Sciatic nerve (tissue), 2 donors: ENCODE measurements at places on chromosomes 7 and 10. TPM values are rescaled to one million over a fixed set of nuclear protein-coding genes. Genes with fewer than 3 reads are reported as not detected.

Gene TET1
- total RNA-seq: 10.4 TPM

DNA sequence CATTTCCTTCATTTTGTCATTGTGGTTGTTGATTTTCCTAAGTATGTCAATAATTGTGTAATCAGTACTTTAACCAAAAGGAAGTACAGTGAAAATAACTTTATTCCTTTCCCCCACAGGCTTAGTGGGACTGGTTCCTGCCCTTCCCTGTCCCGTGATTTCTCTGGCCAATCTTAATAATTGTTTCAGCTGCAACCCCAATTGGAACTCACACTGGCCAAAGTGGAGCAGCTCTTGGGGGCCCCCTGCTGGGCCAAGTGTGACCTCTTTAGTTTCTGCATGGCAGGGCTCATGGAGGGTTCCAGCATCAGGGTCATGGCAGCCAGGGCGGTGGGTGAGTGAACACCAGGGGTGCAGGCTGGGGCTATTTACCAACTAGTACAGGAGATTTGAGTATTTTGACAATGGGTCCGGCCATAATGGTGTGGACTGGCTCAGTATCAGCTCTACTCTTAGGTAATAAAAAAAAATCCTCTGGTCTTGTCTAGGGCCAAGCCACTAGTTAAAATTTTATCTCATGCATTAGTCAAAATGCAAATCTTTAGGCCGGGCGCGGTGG, 31.7 kb downstream of the CYCS start:
- peak; percentile 81 for DNase-seq

DNA sequence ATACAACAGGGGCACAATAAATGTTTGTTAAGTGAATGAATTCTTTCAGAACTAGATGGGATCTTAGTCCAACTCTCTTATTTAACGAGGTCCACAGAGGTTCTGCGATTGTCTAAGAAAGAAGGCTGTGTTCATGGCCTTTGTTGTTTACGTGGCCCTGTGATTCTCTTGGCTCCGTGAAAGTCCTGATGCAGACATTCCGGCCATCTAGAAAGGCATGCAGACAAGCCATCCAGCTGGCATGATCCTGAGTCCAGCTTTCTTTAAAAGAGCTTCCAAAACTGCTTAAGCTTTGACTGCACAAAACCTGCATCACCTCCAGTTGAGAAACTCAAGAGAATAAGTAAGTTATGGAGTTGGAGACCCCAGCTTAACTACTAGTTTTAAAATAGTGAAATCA, 26.0 kb downstream of the EGFR start:
- no peak for DNase-seq

DNA sequence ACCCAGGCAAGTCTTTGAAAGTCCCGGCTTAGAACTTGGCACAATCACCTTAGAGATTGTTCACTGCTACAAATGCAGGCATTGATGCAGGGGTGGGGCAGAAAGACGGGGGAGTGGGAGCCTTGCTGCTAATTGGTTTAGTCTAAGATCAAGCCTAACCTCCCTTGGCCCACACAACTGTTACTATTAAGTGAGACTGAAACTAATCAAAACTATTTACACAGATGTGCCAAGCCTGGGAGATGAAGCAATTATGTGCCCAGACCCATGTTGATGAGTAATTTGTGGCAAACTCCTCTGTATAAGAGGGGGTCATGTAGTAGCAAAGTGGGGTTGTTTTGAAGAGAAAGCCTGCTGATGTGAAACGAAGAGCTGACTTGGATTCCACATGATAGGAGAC, 178.2 kb upstream of the ITGB1 start:
- no peak for DNase-seq

Gene CRHR2
- total RNA-seq: 1.1 TPM

Gene CYP2C18
- total RNA-seq: not detected

Gene LBX1
- total RNA-seq: not detected

Gene CARD11
- 3.9 TPM for total RNA-seq

Gene MEIG1
- total RNA-seq: not detected

Gene GIMAP2
- total RNA-seq: 11.7 TPM

DNA sequence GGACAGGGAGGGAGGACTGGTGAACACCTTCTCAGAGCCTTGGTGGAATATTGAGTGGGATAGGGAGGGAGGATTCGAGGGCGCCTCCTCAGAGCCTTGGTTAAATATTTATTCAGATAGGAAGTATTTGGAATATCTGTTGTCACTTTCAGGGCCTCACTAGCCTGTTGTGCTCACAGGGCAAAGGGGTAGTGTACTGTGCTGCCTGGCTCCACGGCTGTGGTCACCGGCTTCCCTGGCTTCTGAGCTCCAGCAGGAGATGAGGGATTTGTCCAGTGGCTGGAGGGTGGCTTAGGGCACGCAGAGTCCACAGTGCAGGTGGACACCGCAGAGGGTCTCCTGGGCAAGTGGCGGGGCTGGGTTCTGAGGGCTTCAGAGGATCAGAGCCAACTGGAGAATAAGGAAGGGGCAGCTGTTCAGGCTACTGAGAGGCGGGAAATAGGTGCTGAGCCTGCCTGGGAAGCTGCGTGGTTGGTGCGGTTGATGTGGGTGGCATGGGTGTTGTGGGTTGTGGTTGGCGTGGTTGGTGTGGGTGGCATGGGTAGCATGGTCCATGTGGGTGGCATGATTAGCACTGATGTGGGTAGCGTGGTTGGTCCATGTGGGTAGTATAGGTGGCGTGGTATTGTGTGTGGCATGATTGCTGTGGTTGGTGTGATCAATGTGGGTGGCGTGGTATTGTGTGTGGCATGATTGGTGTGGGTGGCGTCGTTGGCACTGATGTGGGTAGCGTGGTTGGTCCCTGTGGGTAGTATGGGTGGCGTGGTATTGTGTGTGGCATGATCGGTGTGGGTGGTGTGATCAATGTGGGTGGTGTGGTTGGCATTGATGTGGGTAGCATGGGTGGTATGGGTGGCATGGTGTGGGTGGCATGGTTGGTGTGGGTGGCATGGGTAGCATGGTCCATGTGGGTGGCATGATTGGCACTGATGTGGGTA, 16.7 kb downstream of the INPP5A start:
- peak; percentile 37 for DNase-seq

- DNase-seq: no peak
Measured at GRCh38 chr7:149459540-149460452, 1.1 kb downstream of the ZNF777 start.

Gene OIT3
- total RNA-seq: not detected
